Type B pancreatic cell (in vitro differentiated cells): ENCODE measurements at places on chromosomes 6 and 20. TPM values are rescaled to one million over a fixed set of nuclear protein-coding genes. Genes with fewer than 3 reads are reported as not detected.

GRCh38 chr20:10047427-10047826 lies 12.6 kb downstream of the ANKEF1 start:
- H3K36me3 ChIP-seq: no peaks in the 10 kb centered on the region
- peaks cover 8% of the 10 kb centered on the region for H3K4me1 ChIP-seq
- no peak for DNase-seq
- H3K27ac ChIP-seq: no peak overlapping the region
- no peak overlapping the region for H3K4me3 ChIP-seq

Gene PRDM13
- not detected in 2 replicates for total RNA-seq

Gene DNAH8
- 0.05 and 0.14 TPM in 2 replicates for total RNA-seq

Gene KHDRBS2
- 3.5 and 3.9 TPM in 2 replicates for total RNA-seq

DNA sequence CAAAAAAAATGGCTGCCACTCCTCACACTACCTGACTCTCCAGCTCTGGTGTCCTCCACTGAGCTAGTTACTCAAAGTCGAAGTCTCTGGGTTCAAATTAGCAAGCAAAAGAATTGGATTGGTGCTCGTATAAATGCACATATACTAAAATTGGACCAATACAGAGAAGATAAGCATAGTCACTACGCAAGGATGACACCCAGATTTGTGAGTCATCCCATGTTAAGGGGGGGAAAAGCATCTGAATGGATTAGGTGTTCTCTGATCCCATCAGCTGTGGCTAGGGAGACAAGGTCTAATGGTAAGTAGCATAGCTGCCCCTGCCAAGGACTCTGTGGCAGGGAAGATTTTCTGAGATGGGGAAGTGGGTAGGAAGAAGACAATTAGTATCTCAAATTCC lies 18.3 kb upstream of the AMD1 start:
- H3K4me1 ChIP-seq: no peaks in the 10 kb centered on the region
- H3K27me3 ChIP-seq: no peaks in the 10 kb centered on the region
- no peak for DNase-seq
- H3K27ac ChIP-seq: no peak overlapping the region

Gene SESN1
- total RNA-seq: 31.1 and 33.3 TPM in 2 replicates

DNA sequence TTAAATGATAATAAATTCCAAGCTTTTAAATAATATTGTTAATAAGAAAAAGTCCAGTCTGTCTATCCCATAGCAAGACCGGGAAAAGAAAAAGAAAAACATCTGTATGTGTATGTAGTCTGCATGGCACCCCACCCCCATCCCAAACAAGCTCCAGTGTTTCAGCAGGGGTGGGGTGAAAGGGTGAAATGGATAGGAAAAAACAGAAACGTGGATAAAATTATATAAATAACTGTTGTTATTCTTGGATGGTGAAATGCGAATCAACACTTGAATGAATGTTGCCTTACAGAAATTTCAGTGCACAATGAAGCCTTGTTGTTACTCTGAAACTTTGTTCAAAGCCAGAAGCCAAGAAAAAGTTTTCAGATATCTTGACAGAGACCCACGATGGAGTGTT lies 31.4 kb downstream of the HAO1 start:
- H3K27me3 ChIP-seq: peaks cover 3% of the 10 kb centered on the region
- H3K36me3 ChIP-seq: no peaks in the 10 kb centered on the region
- no peaks in the 10 kb centered on the region for H3K4me1 ChIP-seq
- no peak for DNase-seq

GRCh38 chr20:33362898-33363297 lies 38.4 kb downstream of the CDK5RAP1 start:
- H3K4me3 ChIP-seq: no peak overlapping the region
- H3K36me3 ChIP-seq: peaks cover 39% of the 10 kb centered on the region
- DNase-seq: no peak
- no peaks in the 10 kb centered on the region for H3K4me1 ChIP-seq
- no peaks in the 10 kb centered on the region for H3K27me3 ChIP-seq

- H3K27me3 ChIP-seq: no peaks in the 10 kb centered on the region
- H3K4me3 ChIP-seq: no peak overlapping the region
- peaks cover 38% of the 10 kb centered on the region for H3K4me1 ChIP-seq
- no peak for DNase-seq
Measured at GRCh38 chr6:82906951-82907350, 158.7 kb downstream of the UBE3D start.

DNA sequence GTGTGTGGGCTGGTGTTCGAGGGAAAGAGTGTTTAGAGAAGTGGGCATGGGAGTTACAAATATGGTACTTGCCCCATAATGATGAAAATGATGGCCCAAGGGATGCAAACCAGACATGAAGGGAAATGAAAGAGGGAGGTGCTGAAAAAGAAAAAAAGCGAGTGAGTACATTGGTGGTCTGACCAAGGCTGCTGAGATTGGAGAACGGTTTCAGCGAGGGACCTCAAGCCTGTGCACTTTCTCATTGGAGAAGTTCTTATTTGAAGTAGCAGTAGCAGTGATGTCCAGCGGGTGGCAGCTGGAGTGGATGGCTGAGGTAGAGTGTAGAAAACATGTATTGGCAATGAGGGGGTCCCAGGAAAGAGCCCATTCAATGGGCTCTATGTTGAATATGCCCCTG lies 54.8 kb downstream of the TNFAIP3 start:
- H3K4me3 ChIP-seq: no peak overlapping the region
- peaks cover 13% of the 10 kb centered on the region for H3K4me1 ChIP-seq
- H3K27me3 ChIP-seq: no peaks in the 10 kb centered on the region
- H3K27ac ChIP-seq: no peak overlapping the region

- H3K36me3 ChIP-seq: no peaks in the 10 kb centered on the region
- peaks cover 8% of the 10 kb centered on the region for H3K4me1 ChIP-seq
- H3K27me3 ChIP-seq: no peaks in the 10 kb centered on the region
Measured at GRCh38 chr6:69622924-69623323, 173.9 kb downstream of the LMBRD1 start.

GRCh38 chr6:73951183-73951582 lies 255.2 kb downstream of the CD109 start:
- H3K36me3 ChIP-seq: no peaks in the 10 kb centered on the region
- no peak overlapping the region for H3K27ac ChIP-seq
- no peak overlapping the region for H3K4me3 ChIP-seq
- no peaks in the 10 kb centered on the region for H3K27me3 ChIP-seq

DNA sequence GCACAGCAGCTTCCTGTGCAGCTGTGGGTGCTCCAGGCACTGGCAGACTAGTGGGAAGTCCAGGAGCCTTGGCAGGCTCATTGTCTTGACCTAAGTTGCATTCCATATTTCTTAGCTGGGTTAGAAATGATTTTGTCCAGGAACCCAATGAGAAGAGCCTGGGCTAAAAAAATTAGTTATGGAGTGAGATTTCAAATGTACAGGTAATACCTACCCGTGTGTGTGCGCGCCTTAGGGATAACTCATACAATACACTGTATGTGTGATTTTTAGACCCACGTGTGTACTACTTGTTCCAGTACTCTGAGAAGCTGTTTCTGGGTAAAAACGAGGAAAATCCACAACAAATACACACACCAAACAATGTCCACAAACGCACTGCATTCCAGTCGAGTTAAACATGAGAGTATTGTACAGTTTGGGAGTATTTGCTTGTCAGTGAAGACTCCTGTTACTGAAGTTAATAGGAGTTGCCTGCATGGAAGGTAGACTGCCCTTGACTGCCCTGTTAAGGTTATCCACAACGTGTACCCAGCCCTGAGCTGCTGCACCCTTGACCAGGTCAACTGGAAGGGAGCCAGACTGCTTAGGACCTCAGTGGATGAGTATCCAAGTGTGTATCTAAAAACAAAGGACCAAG lies 1.4 kb downstream of the PAQR8 start:
- peak overlapping the region; percentile 88 for H3K27ac ChIP-seq
- H3K4me1 ChIP-seq: peaks cover 38% of the 10 kb centered on the region
- DNase-seq: no peak
- H3K27me3 ChIP-seq: peaks cover 18% of the 10 kb centered on the region
- H3K36me3 ChIP-seq: peaks cover 3% of the 10 kb centered on the region

GRCh38 chr6:79694156-79694555 lies 63.0 kb downstream of the SH3BGRL2 start:
- H3K27ac ChIP-seq: no peak overlapping the region
- H3K36me3 ChIP-seq: peaks cover 18% of the 10 kb centered on the region
- H3K4me3 ChIP-seq: no peak overlapping the region
- H3K4me1 ChIP-seq: peaks cover 16% of the 10 kb centered on the region
- no peak for DNase-seq

GRCh38 chr20:17941087-17941825 lies 27.3 kb downstream of the SNX5 start:
- H3K27ac ChIP-seq: peak overlapping the region; percentile 37
- H3K27me3 ChIP-seq: no peaks in the 10 kb centered on the region
- H3K36me3 ChIP-seq: peaks cover 40% of the 10 kb centered on the region
- peaks cover 33% of the 10 kb centered on the region for H3K4me1 ChIP-seq

DNA sequence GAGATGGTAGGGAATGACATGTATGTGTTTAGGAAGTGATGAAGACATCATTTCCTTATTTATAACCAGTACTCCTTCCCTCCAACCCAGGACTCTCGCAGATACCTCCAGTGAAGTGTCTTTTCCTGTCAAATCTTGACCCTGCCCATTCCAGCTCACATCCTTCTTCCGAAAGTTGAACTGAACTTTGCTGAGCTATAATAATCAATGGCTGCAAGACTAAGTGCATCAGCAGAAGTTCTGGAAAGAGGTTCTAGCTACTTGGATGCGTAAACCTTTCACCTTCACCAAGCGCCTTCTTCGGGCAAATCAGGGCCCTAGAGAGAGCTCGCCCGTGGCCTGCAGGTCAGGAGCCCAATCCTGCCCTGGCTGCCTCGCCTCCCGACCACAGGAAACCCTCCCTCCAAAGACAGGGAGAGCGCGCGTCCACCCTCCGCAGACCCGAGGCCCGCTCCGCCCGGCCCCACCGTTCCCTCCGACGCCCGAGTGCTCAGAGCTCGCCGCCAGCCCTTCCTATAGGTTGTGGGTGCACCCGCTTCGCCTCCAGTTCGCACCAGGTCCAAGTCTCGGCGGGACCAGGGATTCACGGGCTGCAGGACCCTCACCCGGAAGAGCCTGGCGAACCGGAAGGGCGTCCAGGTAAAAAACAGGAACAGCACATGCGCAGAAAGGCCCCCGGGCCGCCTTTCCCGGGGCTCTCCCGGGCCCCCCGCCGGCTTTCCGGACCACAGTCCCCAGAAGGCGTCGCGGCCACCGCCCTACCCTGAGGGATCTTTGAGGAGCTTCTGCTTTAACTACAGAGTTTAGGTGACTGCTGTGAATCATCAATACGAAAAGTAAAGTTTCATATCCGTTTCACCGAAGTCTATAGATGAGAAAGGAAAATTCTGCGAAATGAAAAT lies at the start of gene ZNF334:
Gene ZNF334, minus strand, starts transcription at position 617 of the 902 bp plus-strand sequence. CDS start 1,457 bp downstream, outside the sequence.
- H3K4me3 ChIP-seq: peak within 1 kb of the TSS; percentile 95
- peak within 1 kb of the TSS; percentile 76 for H3K27ac ChIP-seq
- H3K4me1 ChIP-seq: no peaks in the 10 kb centered on the region
- DNase-seq: peak; percentile 76

Gene KIAA1755
- 4.7 TPM in 1 of 2 replicates, not detected in the other for total RNA-seq

DNA sequence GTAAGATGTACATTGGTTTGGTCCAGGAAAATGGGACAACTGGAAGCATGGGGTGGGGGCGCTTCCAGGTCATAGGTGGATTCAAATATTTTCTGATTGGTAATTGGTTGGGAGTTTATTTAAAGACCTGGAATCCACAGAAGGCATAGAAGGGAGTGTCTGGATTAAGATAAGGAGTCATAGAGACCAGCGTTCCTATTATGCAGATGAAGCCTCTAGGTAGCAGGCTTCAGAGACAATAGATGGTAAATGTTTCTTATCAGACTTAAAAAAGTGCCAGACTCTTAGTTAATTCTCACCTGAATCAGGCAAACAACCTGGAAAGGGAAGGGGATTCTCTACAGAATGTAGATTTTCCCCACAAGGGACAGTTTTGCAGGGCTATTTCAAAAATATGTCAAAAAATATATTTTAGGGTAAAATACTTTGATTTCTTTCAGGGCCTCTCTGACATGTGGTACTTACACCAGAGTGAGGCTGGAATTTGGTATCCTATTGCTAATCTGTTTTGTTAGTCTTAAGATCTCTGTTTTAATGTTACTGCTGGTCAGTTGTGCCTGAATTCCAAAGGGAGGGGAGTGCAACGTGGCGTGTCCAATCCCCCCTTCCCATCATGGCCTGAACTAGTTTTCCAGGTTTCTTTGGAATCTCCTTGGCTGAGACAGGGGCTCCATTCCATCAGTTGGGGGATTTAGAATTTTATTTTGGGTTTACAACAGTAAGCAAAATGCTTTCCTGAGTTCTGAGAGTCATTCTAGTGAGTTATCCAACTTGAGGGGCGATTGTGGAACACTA lies 25.1 kb downstream of the PIGT start:
- no peaks in the 10 kb centered on the region for H3K27me3 ChIP-seq
- H3K36me3 ChIP-seq: no peaks in the 10 kb centered on the region
- peak overlapping the region; percentile 72 for H3K27ac ChIP-seq

GRCh38 chr6:139925894-139926641 lies 551.6 kb upstream of the CITED2 start:
- peak overlapping the region; percentile 7 for H3K4me3 ChIP-seq
- no peak for DNase-seq
- peak overlapping the region; percentile 0 for H3K27ac ChIP-seq
- H3K27me3 ChIP-seq: no peaks in the 10 kb centered on the region
- H3K4me1 ChIP-seq: peaks cover 19% of the 10 kb centered on the region

GRCh38 chr6:41644297-41644879 lies 6.1 kb downstream of the MDFI start:
- no peak overlapping the region for H3K27ac ChIP-seq
- DNase-seq: no peak
- peaks cover 14% of the 10 kb centered on the region for H3K27me3 ChIP-seq
- H3K4me1 ChIP-seq: peaks cover 53% of the 10 kb centered on the region
- H3K36me3 ChIP-seq: peaks cover 19% of the 10 kb centered on the region

DNA sequence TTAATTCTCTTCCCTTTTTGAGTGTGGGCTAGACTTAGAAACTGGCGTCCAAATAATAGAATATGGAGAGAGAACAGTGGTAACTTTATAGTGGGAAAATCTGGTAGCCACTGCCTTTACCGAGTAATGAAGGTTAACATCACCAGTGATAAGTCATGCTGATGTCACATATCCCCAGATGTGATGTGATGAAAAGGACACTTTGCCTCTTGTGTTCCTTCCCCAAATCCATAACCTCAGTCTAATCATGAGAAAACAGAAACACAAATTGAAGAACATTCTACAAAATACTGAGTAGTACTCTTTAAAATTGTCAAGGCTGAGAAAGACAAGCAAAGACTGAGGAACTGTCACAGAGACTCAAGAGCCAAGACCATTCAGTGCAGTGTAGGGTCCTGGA lies 17.8 kb downstream of the ANKS1A start:
- peaks cover 31% of the 10 kb centered on the region for H3K4me1 ChIP-seq
- H3K27me3 ChIP-seq: no peaks in the 10 kb centered on the region
- H3K36me3 ChIP-seq: peaks cover 3% of the 10 kb centered on the region

GRCh38 chr20:62201173-62202082 lies 18.6 kb downstream of the MTG2 start:
- no peaks in the 10 kb centered on the region for H3K4me1 ChIP-seq
- H3K4me3 ChIP-seq: no peak overlapping the region
- peaks cover 16% of the 10 kb centered on the region for H3K36me3 ChIP-seq
- no peak overlapping the region for H3K27ac ChIP-seq
- no peaks in the 10 kb centered on the region for H3K27me3 ChIP-seq
- DNase-seq: no peak

Gene DEFB119
- total RNA-seq: not detected in 2 replicates
